ENCODE measurements at places on chromosomes 6 and 20.

- no peak for DNase-seq
These were observed 8.2 kb downstream of the MYB start for GRCh38 chr6:135189344-135189743.

DNA sequence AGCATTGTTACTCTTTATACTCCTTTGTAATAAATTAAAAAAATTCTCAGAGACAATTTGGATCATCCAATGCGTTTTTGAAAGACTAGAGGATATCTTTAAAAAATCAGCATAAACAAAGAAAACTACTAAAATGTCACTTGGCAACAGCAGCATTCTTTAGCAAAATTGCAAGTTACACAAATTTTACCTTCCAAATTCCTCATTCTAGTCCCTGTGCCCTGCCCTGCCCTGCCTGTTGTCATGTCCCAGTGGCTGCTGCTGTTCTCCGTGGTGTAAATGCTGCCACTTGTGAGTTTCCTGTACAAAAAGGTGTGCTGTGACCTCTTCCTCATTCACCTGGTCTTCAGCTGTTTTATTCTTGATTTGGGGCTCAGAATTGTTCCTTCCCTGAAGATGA, 83.2 kb downstream of the CDC5L start:
- DNase-seq = no peak

DNA sequence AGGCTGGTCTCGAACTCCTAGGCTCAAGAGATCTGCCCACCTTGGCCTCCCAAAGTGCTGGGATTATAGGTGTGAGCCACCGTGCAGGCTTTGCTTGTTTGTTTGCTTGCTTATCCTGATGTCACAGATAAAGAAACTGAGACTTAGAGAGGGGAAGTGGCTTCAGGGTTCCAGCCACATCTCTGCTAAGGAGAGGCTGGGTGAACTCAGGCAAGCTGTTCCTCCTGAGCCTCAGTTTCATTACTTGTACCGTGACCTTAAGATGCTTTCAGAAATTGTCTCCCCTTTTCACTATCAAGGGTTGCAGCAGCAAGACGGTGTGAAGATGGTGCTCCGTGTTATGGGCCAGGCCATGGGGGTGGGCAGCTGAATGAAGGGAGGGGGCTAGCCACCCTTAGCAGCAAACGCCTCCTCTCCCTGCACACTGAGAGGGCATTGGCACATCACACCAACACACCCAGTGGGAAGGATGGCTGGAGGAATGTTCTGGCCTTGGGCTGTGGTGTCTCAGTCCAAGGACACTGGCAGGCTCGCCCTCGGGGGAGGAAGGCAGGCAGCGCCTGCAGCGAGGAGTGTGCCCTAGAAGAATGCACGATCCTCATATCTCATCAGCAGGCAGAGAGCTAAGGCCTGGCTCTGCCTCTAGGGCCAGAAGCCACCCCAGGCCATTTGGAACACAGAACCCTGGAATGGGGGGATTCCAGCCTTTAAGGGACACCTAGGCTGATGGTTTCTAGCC, 48.2 kb upstream of the TLDC2 start:
- no peak for DNase-seq

- DNase-seq = no peak
These were observed 165.4 kb downstream of the QKI start for GRCh38 chr6:163579880-163580295.

DNA sequence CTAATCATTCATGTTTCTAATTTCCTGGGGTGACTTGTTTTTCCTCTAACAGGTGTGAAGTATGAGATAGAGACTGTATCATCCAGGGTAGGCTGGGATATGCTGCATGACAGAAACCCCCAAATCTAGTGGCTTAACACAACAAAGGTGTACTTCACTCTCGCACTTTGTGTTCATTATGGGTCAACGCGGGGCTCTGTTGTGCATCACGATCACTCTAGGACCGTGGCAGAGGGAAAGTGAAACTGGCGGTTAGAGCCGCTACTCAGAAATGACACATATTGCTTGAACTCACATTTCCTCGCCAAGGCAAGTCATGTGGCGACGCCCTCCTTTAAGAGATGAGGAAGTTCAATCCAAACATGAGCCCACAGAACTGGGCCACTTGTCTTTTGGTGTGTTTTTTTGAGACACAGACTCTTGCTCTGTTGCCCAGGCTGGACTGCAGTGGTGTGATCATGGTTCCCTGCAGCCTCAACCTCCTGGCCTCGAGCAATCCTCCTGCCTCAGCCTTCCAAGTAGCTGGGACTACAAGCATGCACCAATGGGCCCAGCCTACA, 41.3 kb downstream of the PCNA start:
- DNase-seq = no peak

DNA sequence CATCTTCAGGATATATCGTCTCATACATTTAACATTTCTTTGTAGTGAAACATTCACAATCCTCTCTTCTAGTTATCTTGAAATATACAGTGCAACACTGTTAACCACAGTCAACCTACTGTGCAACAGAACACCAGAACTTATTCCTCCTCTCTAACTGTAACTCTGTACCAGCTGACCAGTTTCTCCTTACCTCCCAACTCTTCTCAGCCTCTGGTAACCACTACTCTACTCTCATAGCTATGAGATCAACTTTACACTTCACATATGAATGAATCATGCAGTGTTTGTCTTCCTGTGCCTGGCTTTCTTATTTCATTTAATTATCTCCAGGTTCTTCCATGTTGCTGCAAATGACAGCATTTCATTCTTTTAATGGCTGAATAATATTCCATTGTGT, 337.6 kb downstream of the BTBD9 start:
- DNase-seq = peak; percentile 41

GRCh38 chr20:57790176-57790575, 80.4 kb upstream of the PMEPA1 start:
- no peak for DNase-seq

DNA sequence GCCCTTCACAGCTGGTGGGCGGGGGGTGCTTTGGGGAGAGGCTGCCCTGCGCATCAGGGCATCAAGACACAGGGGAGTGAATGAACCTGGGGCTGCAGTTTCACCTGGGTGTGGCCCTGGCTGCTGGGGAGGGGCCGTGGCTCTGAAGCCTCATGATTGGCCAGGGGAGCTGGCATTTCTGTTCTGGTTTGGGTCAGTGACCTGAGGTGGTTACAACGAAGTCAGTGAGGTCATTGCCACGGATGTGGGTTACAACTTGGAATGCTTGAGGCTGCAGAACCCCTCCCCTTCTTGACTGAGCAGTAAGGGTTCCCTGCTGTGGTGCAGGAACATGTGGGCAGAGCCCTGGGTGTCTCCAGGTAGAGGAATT, 3.0 kb downstream of the TCEA2 start:
- DNase-seq = peak; percentile 89

GRCh38 chr6:43923376-43924221, 153.6 kb downstream of the VEGFA start:
- peak; percentile 67 for DNase-seq

DNA sequence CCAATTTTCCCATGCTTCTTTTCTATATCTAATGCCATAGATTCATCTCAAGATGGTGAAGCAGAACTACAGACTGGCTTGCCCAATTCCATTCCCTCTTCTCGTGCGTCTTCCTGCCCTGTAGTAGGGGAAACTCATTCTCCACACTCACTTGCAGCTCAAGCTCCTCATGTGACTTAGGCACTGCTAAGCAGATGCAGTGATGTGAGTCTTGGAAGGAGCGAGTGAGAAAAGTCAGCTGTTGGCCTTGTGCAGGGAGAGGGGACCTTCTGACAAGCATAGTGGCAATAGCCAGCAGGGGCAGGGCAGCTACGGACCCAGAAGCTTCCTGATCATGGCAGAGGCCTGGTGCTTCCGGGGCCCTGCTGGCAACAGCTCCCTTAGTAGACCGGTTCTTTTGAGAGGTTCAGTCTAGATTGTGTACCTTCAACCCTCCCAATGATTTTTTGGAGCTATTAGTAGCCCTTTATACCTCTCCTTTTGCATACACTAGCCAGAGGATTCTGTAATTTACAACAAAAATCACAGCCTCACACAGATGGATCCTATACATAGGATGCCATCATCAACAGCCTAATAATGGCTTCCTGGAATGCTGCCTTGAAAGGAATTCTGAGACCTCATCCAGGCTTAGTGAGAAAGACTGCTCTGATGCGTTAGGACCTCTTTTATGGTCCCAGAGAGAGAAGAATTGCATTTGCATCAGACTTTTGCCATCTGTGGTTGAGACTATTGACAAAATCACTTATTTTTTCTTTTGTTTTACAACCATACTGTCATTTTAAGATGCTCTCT, 121.5 kb upstream of the RIPOR2 start:
- DNase-seq = no peak

- no peak for DNase-seq
These were observed 1.4 kb downstream of the ZSCAN9 start for GRCh38 chr6:28226460-28226859.

GRCh38 chr6:157896932-157897331, 73.9 kb downstream of the SNX9 start:
- DNase-seq = no peak

GRCh38 chr6:29845405-29846006, 17.9 kb downstream of the HLA-G start:
- DNase-seq = no peak

GRCh38 chr20:58303547-58303946, 6.0 kb upstream of the RAB22A start:
- DNase-seq = no peak

DNA sequence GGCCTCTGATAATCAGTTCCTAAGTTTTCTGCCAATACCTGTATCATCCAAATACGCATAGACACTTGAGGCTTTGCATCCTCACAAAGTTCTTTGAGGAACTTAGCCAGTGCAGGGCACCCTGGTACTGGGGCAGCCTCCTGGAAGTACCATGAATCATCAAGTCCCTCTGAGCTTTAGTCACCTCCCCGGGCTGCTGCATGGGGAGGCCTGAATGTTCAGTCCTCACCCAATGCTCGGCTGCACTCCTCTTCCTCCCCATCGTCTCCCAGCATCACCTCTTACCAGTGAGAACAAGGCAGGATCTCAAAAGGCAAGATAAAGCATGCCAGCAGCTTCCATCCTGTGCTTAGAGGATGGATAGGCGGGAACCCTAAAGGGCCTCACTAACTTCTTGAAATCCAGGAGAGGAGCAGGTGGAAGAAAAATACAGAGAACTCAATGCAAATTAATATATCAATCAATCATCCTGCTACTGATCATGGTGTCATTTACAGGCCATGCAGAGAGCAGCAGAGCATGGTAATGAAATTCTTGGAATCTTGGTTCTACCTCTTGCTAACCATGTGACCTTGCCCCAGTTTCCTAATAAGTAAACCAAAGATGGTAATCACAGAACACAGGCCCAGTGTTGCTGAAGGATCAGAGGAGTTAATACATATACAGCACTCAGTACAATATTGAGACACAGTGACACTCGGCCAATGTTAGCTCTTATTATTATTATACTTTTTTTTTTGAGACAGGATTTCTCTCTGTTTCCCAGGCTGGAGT, 4.7 kb upstream of the CCN6 start:
- peak; percentile 55 for DNase-seq

DNA sequence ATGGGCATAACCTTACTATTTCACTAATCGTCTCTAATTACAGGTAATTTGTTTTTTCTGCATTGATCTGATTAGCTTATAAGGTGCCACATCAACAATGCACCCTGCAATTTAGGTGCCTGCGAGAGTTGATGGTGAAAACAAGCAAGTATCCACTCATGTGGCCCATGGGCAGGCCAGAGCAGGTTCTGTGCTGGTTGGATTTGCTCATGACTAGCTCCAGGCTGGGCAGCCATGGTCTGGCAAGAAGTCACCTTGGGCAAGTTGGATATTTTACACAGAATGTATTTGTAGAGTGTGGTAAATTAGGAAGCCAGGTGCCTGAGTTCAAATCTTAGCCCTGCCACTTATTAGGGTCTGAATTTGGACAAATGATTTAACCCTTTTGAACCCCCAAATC, 25.3 kb downstream of the RAB44 start:
- no peak for DNase-seq

- DNase-seq = no peak
These were observed 180.6 kb downstream of the FOXA2 start for GRCh38 chr20:22403632-22404361.

GRCh38 chr6:44679438-44680201, 292.1 kb downstream of the CDC5L start:
- DNase-seq = no peak

Data from foreskin fibroblast (primary cell).